Activated CD4-positive, alpha-beta memory T cell treated with anti-CD3 and anti-CD28 coated beads for 36 hours (primary cell): ENCODE measurements at places on chromosomes 7 and 10.

- DNase-seq: no peak
- no peak overlapping the region for H3K27ac ChIP-seq
- H3K4me1 ChIP-seq: peaks cover 10% of the 10 kb centered on the region
These were observed 50.9 kb downstream of the ANK3 start for GRCh38 chr10:60338786-60339185.

DNA sequence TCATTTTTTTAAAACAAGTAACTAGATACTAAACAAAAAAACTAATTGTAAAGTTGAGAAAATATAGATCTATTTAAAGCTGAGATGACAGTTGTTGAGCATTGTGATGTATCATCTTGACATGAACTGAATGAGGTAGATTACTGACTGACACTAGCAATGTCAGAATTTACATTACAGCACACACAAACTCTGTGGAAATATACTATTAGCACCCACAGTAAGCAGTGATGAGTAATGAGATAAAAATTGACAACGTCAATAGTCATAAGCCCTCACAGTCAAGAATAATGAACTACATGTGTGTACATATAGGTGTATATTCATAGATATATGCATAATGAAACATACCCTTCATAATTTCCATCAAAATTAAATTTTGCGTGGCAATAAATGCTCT, 368.4 kb downstream of the TFEC start:
- H3K27ac ChIP-seq: no peak overlapping the region
- H3K4me3 ChIP-seq: no peak overlapping the region
- no peak for DNase-seq
- no peaks in the 10 kb centered on the region for H3K4me1 ChIP-seq
- H3K36me3 ChIP-seq: no peaks in the 10 kb centered on the region

GRCh38 chr10:113711142-113711541, 31.4 kb downstream of the CASP7 start:
- no peak overlapping the region for H3K27ac ChIP-seq
- H3K4me3 ChIP-seq: no peak overlapping the region
- no peak for DNase-seq

- no peak overlapping the region for H3K27ac ChIP-seq
- H3K36me3 ChIP-seq: no peaks in the 10 kb centered on the region
- H3K27me3 ChIP-seq: no peaks in the 10 kb centered on the region
- DNase-seq: no peak
These were observed 1180.3 kb downstream of the TYW1 start for GRCh38 chr7:68176974-68177373.

GRCh38 chr7:23012908-23013714, 819 bp downstream of the HYCC1 start:
- H3K27me3 ChIP-seq: no peaks in the 10 kb centered on the region
- no peak overlapping the region for H3K4me3 ChIP-seq
- DNase-seq: peak; percentile 16
- no peak overlapping the region for H3K27ac ChIP-seq
- peaks cover 17% of the 10 kb centered on the region for H3K4me1 ChIP-seq
